Kasumi-1 (cell line): ENCODE measurements at places on chromosomes 2 and 18.

GRCh38 chr18:76486574-76486973 is 8.5 kb downstream of the ZNF516 start:
- DNase-seq = no peak

- peak; percentile 49 for DNase-seq
Observed at GRCh38 chr2:69642709-69643601, 584 bp downstream of the AAK1 start.

DNA sequence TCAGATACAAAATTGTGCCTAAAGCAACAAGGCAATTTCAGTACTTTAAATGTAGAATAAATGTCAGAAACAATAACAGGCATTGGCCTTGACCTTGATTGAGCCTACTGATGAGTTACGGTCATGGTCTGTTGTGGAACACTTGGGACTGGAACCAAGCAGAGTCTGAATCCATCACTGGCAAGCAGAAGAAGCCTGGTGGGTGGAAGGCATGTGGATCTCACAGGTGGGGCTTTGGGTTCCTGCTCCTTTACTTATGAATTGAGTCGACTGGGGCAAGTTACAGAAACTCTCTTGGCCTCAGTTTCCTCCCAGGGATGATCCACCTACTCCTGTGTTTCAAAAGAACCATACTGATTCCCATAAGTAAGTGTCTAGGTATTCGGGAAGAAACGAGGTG is 102.3 kb downstream of the KCNF1 start:
- DNase-seq = no peak

- no peak for DNase-seq
Observed at GRCh38 chr2:16013359-16013911, 73.1 kb downstream of the MYCN start.

- DNase-seq = no peak
Observed at GRCh38 chr2:158600155-158600802, 143.5 kb downstream of the PKP4 start.

- DNase-seq = no peak
Observed at GRCh38 chr18:37663446-37663845, 97.8 kb upstream of the CELF4 start.

DNA sequence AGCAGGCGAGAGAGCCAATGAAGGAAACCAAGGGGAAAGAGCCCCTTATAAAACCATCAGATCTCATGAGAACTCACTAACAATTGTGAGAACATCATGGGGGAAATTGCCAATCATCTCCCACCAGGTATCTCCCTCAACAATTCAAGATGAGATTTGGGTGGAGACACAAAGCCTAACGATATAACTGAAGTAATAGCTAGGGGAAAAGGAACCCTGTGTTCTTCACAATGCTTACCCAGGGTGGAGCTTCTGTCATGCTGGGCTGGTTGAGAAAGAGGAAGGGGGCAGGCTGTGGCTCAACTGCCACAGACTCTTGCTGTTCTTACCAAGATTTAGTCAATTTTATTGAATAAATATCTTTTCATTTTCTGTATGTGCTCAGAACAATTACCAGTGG is 392.1 kb upstream of the HS6ST1 start:
- DNase-seq = peak; percentile 85

DNA sequence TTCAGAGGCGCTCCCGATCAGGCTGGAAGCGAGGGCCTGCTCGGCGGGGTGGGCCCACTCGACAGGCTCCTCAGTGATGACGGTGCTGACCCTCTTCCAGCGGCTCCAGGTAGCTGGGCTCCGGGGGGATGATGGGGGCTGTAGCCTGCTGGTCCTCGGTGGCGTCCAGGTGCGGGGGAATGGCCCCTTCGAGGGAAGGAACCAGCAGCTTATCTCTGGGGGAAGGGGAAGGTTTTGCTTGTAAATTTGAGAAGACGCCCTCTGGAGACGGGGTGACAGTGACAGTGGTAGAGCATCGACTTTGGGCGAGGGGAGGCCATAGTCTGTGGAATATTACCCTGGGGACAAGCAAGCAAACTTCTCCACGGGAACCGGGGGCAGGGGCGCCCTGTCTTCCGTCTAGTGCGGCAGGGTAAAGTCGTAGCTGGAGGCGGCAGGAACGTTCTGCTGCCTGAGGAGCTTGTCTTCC is 891.9 kb upstream of the LRRTM1 start:
- no peak for DNase-seq

GRCh38 chr18:60122339-60122738 is 222.5 kb downstream of the PMAIP1 start:
- no peak for DNase-seq

DNA sequence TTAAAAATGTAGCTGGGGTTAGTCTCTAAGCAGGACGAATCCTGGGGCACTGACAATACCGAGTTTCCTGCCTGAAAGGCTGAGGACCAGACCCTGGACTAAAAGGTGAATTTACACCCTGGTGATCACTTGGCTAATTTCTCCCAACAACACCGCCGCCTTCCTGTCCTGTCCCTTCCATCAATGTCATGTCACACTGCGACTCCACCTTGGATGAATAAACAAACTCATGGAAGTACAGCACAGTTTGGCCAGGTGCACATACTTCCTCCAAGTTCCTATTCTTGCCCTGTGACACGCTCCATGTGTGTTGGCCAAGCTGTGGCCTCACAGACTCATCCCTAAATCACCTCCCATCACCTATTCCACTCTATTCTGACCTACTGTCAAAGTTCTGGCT is 15.9 kb upstream of the GALM start:
- no peak for DNase-seq

DNA sequence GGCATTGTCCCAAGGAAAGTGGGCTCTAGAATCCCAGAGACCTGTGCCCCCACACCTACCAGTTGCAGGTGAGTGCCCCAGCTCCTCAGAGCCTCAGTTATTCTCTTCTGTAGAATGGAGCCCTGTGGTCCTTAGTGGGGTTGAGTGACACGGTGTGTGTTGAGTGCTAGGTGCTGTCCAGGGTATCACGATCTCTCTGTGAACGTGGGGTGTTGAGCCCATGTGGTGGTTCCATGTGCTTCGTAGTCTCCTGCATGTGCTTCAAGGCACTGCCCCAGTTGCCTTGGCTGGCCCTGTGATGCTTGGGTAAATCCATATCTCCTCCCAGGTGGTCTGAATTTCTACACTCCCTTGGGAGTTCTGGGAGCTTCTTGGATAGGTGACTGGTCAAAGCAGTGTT is 54.9 kb downstream of the SH3RF3 start:
- DNase-seq = no peak

DNA sequence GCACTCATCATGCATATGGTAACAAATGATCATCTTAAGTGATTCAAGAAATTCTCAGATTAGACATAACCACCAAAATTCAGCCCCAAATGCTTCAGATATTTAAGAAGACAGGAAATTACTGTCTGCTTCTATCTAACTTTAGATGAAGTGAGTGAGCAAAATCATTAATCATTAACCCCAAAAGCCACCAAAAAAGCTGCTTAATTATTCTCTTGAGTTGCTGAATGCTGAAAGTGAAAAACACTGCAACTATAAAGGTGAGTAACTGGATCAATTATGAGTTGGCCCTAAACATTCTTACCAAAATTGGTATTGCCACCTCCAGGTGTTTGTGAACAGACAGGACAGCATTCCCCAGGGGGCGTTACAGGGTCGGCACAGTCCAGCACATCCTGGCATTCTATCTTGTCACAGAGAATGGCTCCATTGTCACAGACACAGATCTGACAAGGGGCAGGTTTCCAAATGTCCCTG is 69.6 kb downstream of the COL5A2 start:
- no peak for DNase-seq

DNA sequence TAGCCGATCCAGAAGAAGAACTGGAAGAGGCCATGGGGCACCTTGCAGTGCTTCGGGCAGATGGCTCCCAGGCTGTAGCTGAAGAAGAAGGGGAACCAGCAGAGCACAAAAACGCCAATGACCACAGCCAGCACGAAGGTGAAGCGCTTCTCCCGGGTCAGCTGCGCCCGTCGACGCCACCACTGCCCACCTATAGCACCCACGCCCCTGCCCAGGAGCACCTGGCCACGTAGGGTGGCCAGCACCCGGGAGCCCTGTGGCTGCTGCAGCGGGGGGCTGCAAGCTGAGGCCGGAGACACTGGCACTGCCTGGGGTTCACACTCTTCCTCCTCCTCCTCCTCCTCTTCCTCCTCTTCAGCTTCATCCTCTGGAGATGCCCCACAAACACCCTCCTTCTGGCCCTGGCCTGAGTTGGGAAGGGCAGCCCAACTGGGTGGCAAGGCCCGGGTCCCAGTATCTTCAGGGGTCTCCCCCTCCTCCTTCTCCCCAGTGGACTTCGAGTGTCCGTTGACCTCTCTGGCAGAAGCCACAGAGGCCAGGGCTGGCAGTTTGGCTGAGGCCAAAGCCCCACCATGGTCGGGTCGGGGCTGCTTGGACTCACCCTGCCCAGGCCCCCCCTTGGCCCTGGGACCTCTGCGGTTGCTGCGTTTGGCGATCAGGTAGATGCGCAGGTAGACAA is 1.3 kb downstream of the ADRA2B start:
- DNase-seq = no peak

GRCh38 chr2:62398356-62398755 is 107.6 kb downstream of the TMEM17 start:
- DNase-seq = peak; percentile 53

DNA sequence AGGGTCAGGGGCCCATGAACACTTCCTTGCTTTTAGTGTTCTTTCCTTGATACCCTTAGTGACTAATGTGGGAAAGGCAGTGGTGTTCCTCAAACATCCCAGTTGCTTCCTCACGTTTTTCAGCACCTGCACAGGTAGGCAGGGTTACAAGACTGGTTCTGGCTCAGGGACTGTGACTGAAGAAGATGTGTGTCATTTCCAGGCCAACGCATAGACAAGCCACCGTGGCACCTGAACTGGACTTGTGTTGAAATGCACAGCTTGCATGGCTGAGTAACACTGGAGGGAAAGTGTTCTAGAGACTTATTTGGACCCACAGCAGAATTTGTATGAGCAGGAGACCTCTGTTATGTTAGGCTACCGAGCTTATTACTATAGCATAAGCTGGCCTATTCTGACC is 107.9 kb downstream of the SPOPL start:
- DNase-seq = no peak

DNA sequence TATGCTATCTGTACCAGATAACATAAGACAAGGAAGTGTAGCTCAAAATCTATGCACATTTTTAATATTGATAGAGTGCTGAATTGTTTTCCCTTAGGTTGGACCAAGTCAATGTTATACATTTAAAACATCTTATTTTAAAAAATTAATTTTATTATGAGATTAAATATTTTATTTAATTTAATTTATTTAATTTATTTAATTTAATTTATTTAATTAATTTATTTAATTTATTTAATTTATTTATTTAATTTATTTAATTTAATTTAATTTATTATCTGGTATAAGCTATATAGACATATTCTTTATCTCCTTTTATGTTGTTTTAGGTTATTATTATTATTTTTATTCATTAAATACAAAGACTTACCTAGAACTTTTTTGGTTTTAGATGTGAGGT is 551.7 kb upstream of the LRRTM1 start:
- DNase-seq = no peak
